ENCODE measurements at places on chromosomes 11 and 22.
A peak's percentile ranks its signal among the peaks of the same experiment; 100 is the strongest.

GRCh38 chr11:95074792-95075563 is 8.3 kb downstream of the SRSF8 start:
- no peaks in the 10 kb centered on the region for H3K27me3 ChIP-seq
- no peak for DNase-seq
- H3K27ac ChIP-seq = no peak overlapping the region
- H3K4me1 ChIP-seq = peaks cover 3% of the 10 kb centered on the region
- peaks cover 11% of the 10 kb centered on the region for H3K36me3 ChIP-seq

- no peaks in the 10 kb centered on the region for H3K36me3 ChIP-seq
- H3K27me3 ChIP-seq = no peaks in the 10 kb centered on the region
- no peak overlapping the region for H3K4me3 ChIP-seq
- H3K27ac ChIP-seq = no peak overlapping the region
- no peaks in the 10 kb centered on the region for H3K4me1 ChIP-seq
- DNase-seq = no peak
Observed at GRCh38 chr11:40376331-40376730, 1083.1 kb downstream of the LRRC4C start.

- no peak for DNase-seq
- H3K27ac ChIP-seq = no peak overlapping the region
- no peak overlapping the region for H3K4me3 ChIP-seq
- no peaks in the 10 kb centered on the region for H3K4me1 ChIP-seq
Observed at GRCh38 chr11:113603277-113604059, 102.6 kb downstream of the TMPRSS5 start.

- H3K27ac ChIP-seq = no peak overlapping the region
- no peak for DNase-seq
- no peaks in the 10 kb centered on the region for H3K36me3 ChIP-seq
- H3K4me1 ChIP-seq = no peaks in the 10 kb centered on the region
Observed at GRCh38 chr22:19608003-19608690, 83.9 kb upstream of the CLDN5 start.

DNA sequence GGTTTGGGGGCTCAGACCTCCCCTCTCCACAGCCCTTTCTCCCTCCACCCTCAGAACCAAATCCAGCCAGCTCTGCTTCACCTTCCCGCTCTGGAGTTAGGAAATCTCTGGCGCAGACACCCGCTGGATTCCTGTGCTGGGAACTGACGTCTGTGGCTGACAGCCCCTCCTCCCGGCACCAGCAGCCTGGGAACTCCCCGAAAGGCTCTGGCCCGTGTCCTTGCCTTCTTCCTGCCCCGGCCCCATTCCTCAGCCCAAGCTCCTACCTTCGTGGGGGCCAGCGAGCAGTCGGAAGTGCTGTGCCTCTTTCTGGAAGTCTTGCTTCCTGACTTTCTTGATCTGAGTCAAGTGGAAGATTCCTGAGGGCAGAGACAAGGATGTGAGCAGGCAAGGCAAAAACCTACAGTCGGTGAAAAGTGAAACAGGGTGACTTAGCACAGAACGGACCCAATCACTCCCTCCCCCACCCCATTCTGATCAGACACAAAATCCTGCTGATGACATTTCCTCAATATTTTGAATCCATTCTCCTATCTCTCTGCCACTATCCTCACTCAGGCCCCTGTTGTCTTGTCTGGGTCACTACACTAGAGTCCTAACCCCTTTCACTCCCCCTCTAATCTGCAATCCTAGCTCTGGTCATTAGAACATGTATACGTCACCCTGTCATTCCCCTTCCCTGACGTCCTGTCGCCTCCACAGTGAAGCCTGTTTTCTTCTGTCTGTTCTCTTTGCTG is 34.1 kb downstream of the CHRDL2 start:
- peaks cover 8% of the 10 kb centered on the region for H3K4me1 ChIP-seq
- H3K4me3 ChIP-seq = no peak overlapping the region
- H3K27me3 ChIP-seq = no peaks in the 10 kb centered on the region
- H3K36me3 ChIP-seq = no peaks in the 10 kb centered on the region

- peak overlapping the region; percentile 89 for H3K27ac ChIP-seq
- no peaks in the 10 kb centered on the region for H3K27me3 ChIP-seq
- DNase-seq = peak; percentile 43
- peaks cover 11% of the 10 kb centered on the region for H3K4me1 ChIP-seq
Observed at GRCh38 chr22:37848587-37849088, 581 bp upstream of the EIF3L start.

DNA sequence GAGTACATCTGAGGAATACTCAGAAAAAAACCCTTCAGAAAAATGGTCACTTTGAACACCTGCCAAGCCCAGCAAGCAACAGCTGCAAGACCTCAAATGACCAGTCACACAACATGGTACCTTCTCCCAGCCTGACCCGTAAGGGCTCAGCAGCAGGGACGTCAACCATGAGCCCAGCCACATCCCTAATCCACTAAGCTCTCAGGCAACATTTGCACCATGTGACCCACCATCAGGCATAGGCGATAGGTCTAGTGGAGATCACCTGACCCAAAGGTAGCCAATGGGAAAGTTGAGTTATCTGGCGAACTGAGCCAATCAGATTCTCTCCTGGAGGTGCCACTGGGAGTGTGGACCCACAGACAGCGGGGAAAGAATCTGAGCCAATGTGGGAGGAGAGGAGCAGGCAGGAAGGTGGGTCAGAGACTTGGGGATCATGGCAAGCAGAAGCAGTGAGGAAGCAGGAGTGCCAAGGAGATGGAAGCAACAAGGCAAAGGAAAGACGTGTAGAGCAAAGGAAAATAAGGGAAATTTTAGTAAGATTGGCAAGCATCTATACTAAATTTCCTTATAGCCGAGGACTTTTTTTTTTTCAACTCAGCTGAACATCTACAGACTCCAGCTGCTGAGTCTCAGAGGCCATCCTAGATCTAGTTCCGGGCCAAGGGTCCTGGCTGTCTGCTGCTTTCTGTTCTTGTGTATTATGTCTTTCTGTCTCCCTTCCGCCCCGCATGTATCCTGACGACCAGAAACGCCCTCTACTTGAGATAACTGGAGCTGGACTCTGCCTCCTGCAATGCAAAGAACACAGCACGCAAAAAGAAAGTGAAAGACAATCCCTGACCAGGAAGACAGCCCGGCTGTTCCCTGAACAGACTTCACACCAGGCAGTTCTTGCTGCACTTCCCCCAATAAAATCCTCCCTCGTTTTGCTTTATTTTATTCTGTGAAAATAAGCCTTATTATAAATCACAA is 11.0 kb upstream of the PLAAT2 start:
- no peak for DNase-seq
- H3K27me3 ChIP-seq = no peaks in the 10 kb centered on the region
- no peaks in the 10 kb centered on the region for H3K36me3 ChIP-seq
- H3K4me3 ChIP-seq = no peak overlapping the region
- H3K4me1 ChIP-seq = no peaks in the 10 kb centered on the region

DNA sequence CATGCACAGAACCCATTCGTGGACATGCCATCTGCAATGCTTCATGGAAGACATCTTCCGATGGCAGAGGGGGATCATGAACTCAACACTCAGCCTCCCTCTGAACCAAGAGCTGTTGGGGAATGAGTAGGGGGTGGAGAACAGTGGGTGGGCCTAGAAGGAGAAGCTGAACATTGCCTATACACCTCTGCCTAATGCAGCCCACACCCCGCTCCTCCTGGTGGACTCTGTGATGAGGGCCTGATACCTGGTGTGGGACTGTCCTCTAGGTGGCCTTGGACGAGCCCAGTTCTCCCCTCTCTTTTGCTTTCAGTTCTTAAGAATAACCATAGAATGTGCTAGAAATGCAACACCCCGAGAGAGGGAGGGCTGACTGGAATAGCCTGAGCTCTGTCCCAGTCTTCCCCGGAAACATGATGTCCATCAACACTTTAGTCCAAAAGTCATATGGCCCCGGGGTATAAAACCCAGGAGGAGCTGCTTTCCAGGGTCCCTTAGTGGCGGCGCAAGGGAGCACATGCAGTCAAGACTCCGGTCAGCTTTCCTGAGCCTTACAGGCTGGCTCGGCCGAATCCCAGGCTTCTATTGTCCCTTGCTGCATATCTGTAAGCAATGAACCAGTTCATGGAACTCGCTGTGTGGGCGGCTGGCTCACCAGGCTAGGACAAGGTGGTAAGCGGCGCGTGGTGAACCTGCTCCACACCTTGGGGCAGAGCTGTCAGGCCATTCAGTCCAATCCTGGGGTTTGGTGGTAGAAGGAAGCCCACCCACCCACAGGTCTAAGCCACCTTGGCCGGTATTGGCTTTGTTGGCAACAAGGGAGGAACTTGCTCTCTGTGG is 216.9 kb downstream of the CTTN start:
- no peak overlapping the region for H3K27ac ChIP-seq
- no peaks in the 10 kb centered on the region for H3K36me3 ChIP-seq
- H3K4me3 ChIP-seq = no peak overlapping the region

DNA sequence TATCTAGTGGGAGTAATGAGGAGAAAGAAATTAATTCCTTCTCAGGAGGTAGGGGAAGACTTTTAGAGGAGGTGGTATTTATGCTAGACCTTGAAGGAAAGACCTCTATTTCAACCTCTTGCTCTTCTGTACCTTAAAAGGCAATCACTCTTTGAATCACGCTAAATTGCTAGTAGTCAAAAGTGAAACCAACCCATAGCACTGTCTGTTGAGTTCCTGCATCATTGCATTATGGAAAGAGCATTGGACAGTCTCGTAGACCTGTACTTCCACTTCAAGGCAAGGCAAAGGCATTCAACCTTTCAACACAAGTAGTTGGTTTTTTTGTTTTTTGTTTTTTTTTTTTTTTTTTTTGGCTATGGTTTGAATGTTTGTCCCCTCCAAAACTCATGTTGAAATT is 770.4 kb downstream of the ETS1 start:
- H3K36me3 ChIP-seq = no peaks in the 10 kb centered on the region

DNA sequence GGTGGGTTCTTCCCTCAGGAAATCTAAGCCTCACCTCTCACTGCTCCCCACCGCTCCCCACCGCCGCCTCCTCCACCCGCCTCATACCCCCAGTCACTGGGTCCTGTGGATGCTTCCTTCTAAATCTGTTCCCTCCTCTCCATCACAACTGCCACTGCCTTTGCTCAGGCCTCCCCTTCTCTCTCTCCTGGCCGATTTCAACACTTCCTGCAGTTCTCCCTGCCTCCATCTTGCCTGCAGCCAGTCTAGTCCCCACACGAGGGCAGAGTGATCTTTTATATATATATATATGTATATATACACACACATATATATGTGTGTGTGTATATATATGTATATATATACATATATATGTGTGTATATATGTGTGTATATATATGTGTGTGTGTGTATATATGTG is 27.8 kb downstream of the CREB3L1 start:
- no peak overlapping the region for H3K27ac ChIP-seq
- no peaks in the 10 kb centered on the region for H3K4me1 ChIP-seq
- H3K4me3 ChIP-seq = no peak overlapping the region

DNA sequence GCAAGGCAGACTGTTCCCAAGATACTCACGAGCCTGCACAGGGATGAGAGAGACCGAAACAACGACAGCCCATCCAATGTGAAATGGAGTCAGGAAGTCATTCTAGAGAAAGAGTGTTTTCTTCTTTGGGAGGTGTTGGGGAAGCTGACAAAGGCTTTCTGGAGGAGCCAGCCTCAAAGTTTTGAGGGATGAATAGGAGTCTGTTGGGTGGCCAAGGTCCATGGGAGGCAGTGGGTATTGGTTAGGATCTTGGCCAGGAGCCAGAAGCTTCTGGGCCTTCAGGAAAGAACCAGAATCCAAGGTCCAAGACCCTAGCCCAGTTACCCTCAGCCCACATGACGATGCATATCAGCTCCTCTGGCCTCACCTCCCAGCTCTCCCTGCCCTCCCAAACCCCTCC is 59.9 kb upstream of the SHISAL1 start:
- H3K4me1 ChIP-seq = peaks cover 16% of the 10 kb centered on the region
- DNase-seq = no peak
- H3K27ac ChIP-seq = no peak overlapping the region
- no peaks in the 10 kb centered on the region for H3K27me3 ChIP-seq

GRCh38 chr22:47155131-47155885 is 392.9 kb downstream of the TBC1D22A start:
- H3K4me1 ChIP-seq = peaks cover 15% of the 10 kb centered on the region
- no peak overlapping the region for H3K4me3 ChIP-seq
- no peaks in the 10 kb centered on the region for H3K27me3 ChIP-seq
- H3K27ac ChIP-seq = peak overlapping the region; percentile 46
- no peaks in the 10 kb centered on the region for H3K36me3 ChIP-seq

GRCh38 chr11:98736833-98737232 is 283.9 kb upstream of the CNTN5 start:
- H3K4me1 ChIP-seq = no peaks in the 10 kb centered on the region
- no peaks in the 10 kb centered on the region for H3K27me3 ChIP-seq
- H3K4me3 ChIP-seq = no peak overlapping the region
- DNase-seq = no peak
